ENCODE measurements at places on chromosomes 3 and 15.

DNA sequence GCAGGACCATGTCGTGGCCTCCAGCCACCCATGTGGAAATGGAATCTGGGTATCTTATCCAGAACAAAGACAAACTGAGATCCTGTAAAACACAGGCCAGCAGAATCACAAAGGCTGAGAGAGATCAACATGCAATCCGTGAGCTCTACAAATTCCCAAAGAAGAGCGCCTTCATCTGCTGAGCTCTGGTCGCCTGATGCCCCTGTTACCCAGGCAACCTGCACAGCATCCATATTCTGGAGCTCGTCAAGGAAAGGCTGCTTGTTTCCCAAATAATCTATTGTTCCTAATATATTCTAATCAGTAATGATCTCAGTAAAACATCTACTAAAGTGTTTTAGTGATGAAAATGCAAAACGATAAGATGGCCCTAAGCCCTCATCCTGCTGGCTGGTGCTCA, 133.6 kb downstream of the OCA2 start:
- DNase-seq, result no peak

DNA sequence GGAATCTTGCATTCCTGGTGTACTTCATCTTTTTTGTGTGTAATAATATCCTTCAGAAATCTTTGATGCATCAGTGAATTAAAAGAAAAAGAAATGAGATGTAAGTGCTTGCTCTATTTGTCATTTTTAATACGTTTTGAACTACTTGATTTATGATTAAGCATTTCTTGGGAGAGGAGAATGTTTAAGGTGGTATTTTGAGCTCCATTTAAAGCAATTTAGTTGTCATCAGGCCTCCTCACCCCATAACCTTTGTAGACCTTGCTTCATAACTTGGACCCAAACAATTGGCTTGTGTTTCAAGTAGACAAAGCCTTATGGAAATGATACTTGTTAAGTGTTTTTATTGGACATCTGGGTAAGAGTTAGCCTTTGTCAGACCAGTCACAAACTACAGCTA, 87.1 kb upstream of the VEPH1 start:
- DNase-seq, result no peak

DNA sequence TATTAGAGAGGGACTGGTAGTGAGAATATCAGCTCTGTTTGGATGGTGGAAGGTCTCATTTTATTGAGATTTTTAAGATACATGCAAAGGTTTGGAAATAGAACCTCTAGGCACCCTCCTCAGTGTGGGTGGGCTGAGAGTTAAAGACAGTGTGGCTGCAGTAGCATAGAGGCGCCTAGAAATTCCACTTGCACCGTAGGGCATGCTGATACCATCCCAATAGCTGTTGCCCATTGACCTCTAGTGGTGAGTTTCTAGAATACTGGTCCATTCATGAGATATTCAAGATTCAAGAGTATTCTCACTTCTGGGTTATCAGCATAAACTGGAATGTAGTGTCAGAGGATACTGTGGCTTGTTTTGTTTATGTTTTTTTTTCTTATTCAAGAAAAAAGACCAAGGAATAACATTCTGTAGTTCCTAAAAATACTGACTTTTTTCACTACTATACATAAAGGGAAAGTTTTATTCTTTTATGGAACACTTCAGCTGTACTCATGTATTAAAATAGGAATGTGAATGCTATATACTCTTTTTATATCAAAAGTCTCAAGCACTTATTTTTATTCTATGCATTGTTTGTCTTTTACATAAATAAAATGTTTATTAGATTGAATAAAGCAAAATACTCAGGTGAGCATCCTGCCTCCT, 87.2 kb downstream of the TGFBR2 start:
- DNase-seq, result peak; percentile 32

GRCh38 chr3:101938262-101938847, 89.0 kb downstream of the NFKBIZ start:
- DNase-seq, result no peak

GRCh38 chr15:85276508-85276907, 103.9 kb upstream of the AKAP13 start:
- no peak for DNase-seq

- DNase-seq, result no peak
Measured at GRCh38 chr3:42655331-42655888, 1.9 kb downstream of the ZBTB47 start.

GRCh38 chr3:50743643-50744042, 68.9 kb downstream of the DOCK3 start:
- DNase-seq, result no peak

- no peak for DNase-seq
Measured at GRCh38 chr3:53192608-53193007, 31.6 kb downstream of the PRKCD start.

DNA sequence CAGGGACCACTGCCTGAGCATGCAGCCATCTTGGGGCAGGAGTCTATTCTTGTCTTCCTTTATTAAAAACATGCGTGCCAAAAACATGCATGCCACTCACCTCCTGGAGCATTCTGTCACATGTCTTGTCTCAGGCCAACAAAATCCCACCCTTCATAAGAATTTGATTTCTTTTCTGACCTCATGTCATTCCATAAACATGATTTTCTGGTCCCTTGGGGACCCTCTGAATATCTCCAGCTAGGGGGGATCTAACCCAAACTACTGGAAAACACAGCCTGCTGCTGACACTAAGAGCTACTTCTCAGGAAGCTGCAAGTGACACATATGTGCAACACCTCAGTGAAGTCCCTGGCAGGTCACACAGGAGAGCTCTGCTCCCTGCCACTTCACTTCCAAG, 26.8 kb upstream of the NOX5 start:
- no peak for DNase-seq

GRCh38 chr15:68439506-68439905, 7.5 kb upstream of the ITGA11 start:
- no peak for DNase-seq

DNA sequence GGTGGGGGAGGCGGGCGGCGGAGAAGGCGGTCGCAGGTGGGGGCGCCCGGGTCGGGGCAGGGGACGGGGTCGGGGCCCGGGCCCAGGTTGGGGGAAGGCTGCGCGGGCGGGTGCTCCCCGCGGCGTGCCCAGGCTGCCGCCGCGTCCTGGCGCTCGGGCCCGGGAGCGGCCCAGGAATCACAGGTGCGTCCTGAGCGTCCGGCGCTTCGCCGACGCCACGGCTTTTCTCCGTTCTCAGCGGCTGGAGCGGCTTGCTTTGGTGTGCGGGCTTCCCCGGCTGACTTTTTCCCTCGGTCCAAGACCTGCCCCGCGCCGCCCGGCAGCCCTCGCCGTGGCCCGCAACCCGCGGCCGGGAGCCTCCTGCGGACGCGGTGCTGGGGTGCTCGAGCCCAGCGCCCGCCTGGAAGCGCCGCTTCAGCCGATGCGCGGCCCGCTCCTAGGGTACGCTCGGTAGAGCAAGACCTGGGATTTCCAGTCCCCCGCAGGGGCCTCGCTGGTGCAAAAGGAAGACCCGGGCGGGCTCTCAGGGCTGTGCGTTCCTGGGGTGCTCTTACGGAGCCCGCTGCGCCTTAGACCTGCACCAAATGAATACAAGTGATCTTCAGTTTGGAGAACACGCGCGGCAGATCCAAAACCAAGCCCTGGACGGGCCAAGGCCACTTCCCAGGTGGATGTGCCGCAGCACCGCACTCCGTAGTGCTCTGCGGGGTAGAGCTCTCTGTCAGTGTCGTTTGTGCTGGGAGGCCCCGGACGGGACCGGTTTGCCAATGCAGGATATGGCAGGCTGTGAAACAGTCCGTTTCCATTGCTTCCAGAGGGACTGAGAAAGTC, 639 bp downstream of the NIPA1 start:
- DNase-seq, result peak; percentile 30

DNA sequence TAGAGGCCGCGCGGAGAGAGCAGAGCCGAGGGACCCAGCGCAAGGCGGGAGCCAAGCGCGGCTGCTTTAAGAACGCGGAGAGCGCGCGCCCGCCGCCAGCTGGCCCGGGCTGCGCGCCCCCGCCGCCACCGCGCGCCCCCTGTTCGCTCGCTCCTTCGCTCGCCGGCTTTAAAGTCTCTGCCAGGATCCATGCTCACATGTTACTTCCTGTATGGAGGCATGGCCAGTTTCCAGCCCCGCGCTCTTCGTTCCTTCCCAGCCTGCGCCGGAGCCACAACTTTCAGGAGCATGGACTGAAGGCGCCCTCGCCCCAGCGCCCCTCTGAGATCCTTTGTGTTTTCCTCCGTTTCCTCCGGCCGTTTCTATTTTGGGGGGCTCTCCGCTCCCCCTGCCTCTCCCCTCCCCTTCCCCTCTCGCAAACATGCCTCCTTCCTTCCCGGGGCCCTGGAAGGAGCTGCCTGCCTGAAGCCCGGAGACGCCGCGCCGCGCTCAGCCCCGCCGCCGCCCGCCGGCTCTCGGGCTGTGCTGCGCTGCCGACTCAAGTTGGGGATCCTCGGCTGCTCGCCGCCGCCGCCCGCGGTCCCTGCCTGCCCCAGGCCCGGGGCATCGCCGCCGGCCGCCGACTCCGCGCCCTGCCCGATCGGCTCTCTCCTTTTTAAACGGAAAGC, at the start of gene PTPRG:
Gene PTPRG, plus strand, starts transcription at position 198 of the 668 bp plus-strand sequence. CDS start 717 bp downstream, outside the sequence.
- no peak for DNase-seq

DNA sequence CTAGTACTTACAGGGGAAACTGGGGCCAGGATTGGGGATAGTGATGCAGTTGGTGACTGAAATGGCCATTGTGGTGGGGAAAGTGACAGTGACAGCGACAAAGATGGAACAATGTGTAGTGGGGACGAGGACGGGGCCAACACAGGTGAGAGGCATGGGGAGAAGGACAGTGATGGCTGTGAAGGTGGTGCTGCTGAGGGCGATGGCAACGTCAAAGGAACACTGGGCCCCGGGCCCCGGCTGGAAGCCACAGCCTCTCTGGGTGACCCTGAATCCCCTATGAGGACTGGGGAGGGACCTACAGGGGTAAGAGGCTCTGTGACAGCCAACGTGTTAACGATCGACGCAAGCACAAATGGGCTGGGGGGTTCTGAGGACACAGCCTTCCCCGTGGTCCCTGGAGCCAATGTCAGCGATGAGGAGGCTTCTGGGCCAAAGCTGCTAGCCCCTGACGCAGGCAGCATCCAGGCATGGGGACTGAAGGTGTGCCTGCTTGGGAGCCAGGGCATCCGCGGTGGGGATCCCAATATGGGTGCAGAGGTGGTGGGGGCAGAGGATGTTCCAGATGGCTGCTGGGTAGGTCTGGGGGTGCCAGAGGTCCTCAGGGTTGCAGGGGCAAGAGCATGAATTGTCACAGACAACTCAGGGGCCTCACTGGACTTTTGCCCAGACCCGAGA, 25.2 kb upstream of the GOLGA6C start:
- no peak for DNase-seq

DNA sequence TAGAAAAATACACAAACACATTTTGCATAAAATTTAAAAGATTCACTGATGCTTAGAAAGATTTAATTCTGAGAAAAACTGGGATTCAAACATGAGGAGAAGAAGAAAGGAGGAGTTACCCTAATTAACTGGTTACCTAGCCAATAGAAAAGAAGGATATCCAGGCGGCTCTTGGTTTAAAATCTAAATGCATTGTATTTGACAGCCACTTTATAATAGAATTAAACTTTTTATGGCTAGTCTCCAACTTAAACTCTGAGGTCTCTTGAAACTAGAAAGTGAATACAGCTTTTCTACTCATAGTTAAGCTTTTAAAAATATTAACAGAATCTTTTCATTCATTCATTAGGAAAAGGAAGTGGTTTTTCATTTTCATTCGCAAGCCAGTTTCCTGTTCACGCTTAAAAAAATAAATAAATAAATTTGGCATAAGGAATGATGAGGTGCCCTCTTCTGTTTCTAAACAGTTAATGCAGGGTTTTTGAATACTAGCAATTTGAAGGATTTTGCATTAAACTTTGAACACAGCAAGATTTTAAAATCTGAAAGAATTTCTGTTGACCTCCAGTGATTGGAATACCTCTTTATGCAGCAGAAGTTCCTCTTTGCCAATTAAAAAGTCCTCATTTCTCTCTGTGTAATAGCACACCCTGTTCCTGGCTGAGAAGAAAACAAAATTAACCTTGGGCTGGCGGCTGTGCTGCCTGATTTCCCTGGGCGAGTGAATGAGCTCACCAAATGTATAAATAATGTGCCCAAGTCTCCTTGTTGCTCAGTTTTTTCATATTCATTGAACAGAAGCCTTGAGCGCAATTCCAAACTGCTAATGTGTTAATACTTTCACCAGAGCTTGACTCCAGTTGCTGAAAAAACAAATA, 105.1 kb downstream of the ZMAT3 start:
- DNase-seq, result no peak

DNA sequence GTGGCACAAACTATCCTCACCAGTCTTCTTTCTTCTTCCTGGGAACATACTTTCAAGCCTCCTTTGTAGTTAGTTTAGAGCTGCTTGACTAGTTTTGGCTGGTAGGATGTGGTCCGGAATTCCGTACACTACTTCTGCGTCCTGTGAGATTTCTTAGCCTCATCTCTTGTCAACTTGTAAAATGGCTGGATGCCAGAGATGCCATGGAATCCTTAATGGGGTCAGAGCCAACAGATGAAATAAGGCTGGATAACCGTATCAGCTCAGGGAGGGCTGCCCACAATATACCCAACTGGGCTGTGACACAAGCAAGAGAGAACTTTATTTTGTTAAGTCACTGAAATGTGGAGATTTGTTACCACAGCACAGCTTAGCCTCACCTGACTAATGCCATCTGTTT, 466.9 kb upstream of the MDFIC2 start:
- DNase-seq, result no peak

GRCh38 chr3:78737988-78738387, 1029.8 kb downstream of the ROBO1 start:
- no peak for DNase-seq

- DNase-seq, result no peak
Measured at GRCh38 chr3:143221446-143221845, 101.9 kb downstream of the CHST2 start.

DNA sequence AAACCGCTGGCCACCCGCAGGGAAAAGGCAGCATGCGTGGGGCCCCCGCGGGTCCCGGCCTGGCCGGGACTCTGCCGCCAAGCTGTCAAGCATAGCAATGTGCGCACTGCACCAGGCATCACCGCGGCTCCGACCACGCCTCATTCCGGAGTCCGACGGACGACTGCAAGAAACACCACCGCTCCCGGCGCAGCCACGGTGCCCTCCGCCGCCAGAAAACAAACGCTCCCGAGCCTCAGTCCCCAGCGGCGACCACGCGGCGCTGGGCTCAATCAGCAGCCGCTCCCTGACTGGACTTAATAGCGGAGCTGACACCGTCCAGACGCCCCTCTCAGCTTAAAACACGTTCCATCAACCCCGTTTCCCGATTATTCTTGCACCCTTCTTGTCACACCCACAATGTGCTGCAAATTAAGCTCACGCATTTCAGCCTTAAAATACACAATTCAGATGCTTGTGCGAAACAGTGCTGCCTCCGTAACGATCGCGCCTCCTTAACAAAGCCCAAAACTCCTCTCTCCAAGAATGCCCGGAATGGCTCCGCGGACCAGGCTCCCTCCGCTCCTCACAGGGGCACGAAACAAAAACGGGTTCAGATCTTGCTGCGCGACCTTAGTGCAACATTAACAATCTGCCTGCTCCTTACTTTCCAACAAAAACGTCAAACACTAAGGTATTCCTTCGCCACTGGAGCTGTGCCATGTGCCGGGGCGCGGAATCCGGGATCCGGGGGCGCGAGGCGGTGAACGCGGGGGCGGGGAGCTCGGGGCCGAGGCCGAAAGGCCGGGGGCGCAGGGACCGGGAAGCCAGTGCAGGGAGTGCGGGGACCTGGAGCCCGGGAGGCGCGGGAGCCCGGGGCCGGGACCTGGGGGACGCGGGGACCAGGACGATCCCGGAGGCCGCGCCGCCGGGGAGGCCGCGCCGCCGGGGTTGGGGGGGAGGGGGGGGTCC, 655 bp downstream of the CYFIP1 start:
- no peak for DNase-seq
